Stimulated activated CD4-positive, alpha-beta T cell treated with anti-CD3 and anti-CD28 coated beads, Interleukin-15, amount 100 ng/mL, for 1 hour (primary cell): ENCODE measurements at places on chromosomes 5 and 9.

GRCh38 chr5:95922798-95923197, 38.9 kb downstream of the ELL2 start:
- no peak for DNase-seq

DNA sequence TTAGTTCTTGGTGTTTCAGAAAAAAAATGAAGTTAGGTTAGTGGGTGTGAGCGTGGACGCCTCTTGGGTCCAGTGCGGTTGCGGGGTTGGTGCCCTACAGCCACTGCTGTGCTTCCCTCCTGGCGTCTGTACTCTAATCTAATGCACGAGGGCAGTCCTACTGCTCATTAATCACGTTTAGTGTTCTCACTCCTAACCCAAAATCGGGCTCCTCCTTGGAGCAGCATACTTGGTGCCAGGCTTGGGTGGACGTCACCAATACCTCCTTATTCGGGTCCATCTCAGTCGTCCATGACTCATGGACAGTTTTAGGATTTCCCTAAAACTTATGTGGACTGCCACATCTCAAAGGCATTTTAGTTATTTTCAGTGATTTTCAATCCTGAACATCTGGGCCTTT, 41.6 kb downstream of the TRIO start:
- DNase-seq = no peak

- DNase-seq = no peak
Observed at GRCh38 chr5:2983583-2984300, 232.3 kb upstream of the IRX2 start.

DNA sequence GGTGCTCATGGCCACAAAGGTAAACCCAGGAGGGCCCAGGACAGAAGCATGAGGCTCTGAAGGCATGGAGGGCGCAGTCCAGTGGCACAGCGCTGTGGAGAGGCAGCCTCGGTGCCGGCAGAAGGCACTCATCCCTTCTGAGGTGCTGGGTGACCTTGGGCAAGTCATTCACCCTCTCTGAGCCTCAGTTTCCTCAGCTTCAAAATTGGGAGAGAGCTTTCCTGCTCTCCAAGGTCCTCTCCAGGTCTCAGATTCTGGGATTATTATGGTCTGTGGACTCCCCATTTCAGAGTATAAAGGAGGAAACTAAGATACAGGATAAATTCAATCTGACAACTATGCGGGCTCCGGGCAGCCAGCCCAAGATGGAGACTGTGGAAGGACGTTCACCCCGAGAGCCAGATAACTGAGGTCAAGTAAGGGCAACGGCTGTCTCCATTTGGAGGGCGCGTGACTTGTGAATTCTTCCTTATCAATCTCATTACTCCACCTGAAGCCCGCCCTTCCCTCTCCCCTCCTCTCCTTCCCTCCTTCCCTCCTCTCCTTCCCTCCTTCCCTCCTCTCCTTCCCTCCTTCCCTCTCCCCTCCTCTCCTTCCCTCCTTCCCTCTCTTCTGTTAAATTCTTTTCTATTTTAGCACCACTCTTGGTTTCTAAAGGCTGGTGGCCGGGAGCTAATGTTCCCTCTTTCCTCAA, 58.1 kb downstream of the LRSAM1 start:
- no peak for DNase-seq

DNA sequence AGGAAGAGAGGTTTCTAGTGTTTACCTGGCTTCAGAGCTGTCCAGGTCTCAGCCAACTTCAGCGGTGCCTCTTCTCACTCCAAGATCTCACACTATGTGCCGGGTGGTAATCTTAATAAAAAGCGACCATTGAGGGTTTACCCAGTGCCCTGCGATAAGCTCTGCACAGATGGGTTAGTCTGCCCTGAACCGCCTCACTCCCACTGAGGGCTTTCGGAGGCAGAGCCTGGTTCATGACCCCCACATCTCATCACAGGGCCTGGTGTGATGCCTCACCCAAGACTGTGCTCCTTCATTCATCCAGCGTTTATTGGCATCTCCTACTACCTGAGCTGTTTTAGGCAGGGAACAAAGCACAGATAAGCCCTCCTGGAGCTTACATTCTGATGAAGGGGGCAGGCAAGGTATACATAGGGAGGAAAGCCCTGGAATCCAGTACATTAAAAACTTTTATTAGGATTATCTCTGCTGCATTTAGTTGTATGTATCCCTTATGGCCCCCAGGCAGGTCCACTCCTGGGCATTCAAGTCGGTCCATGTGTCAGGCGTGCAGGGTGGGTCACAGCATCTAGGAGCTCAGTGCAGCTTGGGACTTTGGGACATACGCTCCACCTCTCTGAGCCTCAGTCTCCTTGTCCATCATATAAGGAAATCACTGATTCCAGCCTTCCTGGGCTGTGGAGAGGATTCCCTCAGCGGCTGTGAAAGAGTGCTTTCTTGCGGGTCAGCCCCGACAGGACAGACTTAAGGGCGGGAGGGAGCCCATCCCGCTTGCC, 613 bp upstream of the COL15A1 start:
- DNase-seq = no peak

- DNase-seq = no peak
Observed at GRCh38 chr5:132281856-132282614, 12.2 kb upstream of the SLC22A4 start.

DNA sequence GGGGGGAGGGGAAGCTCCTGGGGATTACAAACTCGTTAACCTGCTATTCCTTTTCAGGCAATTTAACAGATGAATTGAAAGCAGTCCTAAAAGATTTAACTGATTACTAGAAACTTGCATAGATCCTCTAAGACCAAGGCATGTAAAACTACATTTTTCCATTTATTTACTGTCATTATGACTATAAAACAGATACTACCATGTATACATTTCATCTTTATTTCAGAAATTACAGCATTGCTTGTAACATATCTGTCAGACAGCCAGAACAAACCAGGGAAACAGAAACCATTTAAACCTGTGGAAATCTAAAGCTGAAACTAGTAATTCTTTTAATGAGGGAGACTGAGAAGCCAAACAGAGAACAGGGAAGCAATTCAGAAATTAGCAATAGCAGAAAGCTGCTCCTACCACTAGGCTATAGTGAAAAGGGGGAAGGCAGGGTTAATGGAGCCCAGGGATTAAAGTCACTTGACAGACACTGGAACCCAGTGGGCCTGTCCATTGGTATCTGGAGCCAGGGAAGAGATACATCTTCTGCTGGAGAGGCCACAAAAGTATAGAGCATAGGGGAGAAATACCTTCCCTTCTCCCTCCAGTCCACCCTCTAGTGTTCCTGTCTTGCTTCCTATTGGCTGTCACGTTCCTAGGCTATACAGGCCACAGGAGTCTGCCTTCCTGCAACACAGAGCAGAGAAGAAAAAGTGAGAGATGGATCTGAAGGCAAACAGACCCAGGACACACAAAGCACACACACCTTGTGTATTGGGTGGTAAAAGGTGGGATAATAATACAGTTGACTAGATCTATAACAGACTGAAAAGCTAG, 33.8 kb downstream of the PDCD1LG2 start:
- no peak for DNase-seq

- no peak for DNase-seq
Observed at GRCh38 chr5:168772316-168772961, 193.3 kb upstream of the PANK3 start.

- DNase-seq = no peak
Observed at GRCh38 chr9:127030814-127031740, 91.4 kb downstream of the ANGPTL2 start.
